ENCODE measurements at places on chromosomes 12 and 14.

DNA sequence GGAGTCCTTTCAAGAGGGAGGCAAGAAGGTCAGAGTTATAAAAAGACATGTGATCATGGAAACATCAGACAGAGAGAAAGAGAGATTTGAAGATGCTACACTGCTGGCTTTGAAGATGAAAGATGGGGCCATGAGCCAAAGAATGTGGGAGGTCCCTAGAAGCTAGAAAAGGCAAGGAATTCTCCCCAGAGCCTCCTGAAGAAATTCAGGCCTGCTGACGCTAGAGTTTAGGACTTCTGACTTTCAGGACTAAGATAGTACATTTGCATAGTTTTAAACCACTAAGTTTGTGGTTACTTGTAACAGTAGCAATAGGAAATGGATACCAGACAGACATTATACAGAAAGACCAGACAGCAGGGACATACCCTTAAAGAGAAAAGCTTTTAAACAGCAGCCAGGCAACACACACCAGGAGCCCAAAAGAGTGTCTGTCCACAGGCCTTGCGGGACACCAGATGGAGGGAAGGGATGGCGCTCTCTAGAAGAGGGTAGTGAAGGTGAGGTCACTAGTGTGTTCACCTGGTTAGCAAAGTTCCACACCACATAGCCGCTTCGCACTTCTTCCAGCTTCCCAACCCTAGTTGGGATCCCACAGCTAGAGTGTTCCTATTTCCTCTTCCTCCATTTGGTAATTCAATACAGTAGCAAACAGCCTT is 29.7 kb upstream of the CEBPE start:
- DNase-seq, result no peak

GRCh38 chr12:55955800-55956508 is 9.9 kb downstream of the PMEL start:
- no peak for DNase-seq

GRCh38 chr14:34398024-34398423 is 64.0 kb downstream of the SPTSSA start:
- no peak for DNase-seq

DNA sequence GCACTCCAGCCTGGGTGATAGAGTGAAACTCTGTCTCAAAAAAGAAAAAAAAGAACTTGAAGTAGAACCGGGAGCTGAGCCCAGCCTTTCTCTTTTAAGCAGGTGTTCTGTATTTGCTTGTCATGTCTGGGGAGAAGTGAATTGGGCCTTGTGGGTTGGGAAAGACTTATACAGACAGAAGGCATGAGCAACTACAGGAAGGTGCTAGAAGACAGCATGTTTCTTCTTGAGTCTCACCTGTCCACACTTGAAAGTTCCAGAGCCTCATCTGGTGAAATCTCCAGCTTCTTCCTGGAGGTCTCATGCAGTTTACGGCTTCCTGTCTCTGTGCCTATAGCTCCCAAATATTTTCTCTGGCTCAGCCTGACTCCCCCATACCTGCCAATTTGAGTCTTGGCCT is 2.5 kb downstream of the PGAM5 start:
- no peak for DNase-seq

DNA sequence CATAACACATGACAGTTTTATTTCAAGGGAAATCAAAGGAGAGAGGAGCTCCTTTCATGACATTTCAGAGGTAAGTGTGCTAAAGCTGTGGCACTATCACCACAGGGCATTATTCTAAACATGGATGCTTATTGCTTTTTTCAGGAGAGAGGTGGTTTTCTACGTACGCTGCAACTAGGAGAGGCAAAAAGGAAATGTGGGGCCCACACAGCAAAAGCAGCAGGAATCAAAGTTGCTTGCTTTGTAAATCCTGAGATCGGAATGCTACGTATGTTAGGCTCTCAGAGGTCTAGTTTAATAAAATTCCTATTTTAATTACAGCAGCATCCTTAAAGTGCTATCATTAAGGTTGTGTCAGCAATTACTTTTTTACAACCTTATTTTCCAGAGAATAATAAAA is 55.0 kb upstream of the GRIP1 start:
- no peak for DNase-seq

DNA sequence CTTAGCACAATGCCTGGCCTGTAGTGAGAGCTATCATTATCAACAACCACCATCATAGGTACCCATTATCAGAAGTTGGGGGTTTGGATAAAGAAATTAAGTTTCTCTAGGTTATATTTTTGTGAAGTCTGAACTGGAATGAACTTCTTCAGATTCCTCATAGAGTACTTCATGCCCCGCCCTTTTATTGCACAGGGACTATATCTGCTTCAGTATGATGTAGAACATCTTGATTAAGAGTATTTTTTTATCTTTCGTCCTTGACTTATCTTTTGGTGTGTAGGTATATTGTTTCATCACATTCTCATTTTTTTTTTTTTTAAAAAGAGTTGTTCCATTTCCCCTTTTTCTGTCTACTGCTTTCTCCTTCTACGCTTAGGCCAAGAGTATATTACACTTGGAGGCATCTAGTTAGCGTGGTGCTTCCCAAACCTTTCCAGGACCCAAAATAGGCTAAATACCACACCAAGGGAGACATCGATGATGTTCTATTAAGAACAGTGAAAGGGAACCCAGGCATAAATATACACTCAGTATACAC is 467.5 kb downstream of the ZFP36L1 start:
- no peak for DNase-seq

DNA sequence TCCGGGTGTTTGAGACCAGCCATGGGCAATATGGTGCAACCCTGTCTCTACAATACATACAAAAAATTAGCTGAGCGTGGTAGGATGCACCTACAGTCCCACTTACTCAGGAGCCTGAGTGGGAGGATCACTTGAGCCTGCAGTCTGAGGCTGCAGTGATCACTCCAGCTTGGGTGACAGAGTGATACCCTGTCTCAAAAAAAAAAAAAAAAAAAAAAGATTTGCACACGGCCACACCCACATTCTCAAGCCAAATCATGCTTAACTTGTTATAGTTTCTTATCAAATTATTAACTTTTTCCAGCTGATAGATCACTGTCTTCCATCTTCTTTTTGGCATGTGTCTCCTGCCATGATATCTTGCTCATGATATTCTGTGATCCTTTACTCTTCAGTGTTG is 6.8 kb downstream of the DRAM1 start:
- DNase-seq, result no peak

GRCh38 chr12:108683906-108684556 is 47.3 kb downstream of the CORO1C start:
- DNase-seq, result no peak

DNA sequence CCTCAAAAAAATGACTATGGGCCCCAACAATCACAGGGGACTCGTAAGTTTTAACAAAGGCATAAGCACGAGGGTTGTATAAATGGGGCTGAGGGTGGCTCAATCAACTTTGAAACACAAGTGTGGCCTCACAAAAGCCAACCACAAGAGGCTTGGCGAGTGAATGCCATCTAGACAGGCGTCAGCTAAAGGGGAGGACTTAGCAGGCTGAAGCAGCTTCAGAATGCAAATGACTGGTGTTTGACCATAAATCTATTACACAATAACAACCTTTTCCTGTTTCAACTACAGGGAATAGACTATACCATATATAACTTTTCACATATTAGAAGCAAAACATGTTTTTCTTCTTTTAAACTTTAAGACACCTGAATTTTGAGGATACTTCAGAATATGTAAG is 777.9 kb downstream of the FSCB start:
- DNase-seq, result no peak

DNA sequence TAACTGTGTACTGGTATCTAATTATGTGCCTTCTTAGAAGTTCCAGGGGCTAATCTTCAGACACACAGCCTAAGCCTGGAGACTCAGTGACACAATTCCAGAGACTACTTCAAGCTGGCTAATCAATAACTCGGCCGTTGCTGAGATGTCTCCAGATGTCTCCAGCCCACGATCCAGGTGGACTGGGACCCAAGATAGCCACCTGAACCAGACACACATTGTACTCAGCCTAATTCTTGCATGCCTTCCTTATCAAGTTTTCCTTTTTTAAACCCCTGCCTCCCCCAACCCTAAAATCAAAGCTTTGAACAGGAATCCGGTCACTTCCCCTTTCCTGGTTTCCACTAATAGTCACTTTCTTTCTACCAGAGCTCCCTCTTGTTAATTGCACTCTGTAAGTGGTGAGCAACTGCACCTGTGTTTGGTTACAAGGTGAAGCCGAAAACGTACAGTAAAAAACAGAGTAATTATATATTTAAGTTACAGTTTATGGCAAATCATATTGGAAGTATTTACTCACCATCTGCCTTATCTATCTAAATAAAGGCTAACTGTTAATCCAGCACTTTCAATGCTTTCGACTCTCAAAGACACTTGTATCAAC is 39.8 kb upstream of the PTGDR start:
- no peak for DNase-seq

- no peak for DNase-seq
These were observed 36.0 kb downstream of the CPM start for GRCh38 chr12:68896881-68897540.

DNA sequence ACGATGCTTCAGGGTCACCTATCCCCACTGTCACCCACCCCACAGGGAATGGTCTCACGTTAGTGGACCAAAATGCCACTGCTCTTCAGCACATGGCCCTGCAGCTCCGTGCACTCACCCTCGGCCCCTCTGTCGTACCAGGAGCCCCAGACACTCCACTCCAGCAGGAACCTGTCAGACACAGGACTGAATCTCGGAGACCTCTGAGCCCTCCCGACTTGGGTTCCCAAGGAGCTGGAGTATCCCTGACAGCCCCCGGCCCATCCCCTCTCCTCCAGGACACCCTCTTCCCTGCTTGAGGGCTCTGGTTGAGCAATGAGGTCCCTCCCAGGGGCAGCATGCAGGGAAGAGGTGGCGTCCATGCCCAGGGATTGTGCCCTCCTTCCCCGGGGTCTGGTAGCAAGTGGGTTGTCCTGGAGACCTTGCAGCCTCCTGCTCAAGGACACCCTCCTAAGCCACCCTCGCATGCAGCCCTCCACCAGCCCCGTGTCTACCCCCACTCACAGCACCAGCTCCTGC is 20.4 kb upstream of the LRTM2 start:
- no peak for DNase-seq

GRCh38 chr12:79347866-79348265 is 342.9 kb downstream of the PAWR start:
- no peak for DNase-seq

GRCh38 chr14:100076606-100077005 is 11.4 kb downstream of the EVL start:
- DNase-seq, result no peak

DNA sequence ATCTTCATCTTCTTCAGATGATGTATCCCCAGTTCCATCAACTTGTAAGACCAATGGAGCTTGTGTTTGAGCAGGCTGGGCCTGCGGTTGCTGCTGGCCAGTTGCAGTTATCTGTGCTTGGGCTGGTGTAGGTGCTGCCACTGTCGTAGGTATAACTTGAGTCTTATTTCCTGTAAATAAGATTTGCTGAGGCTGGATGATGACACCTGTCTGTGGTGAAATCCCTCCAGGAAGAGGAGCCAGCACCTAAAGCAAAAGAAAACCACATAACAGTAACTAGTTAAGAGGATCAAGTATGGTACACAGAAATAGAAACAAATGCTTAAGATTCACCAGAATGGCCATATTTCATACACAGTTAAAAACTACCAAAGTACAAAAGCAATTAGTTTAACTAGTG is 28.2 kb downstream of the GTF2A1 start:
- DNase-seq, result no peak

DNA sequence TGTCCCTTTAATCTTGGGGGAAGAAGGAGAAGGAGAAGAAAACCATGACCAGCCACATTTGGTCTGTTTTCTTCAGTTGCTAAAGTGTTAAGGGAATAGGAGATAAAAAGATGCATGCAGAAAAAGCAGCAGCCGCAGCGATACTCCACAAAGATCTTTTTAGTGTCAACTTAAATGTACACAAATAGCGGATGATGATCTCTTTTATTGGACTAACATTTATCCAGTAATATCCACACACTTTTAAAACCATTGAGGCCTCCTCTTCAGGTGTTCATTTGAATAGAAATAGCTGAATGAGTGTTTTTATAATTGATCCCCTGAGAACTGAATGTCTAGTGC is 83.5 kb downstream of the PAPOLA start:
- no peak for DNase-seq

- DNase-seq, result no peak
These were observed 772.5 kb upstream of the USP15 start for GRCh38 chr12:61487728-61488127.

GRCh38 chr12:122308811-122309210 is 42.5 kb upstream of the VPS33A start:
- DNase-seq, result no peak

DNA sequence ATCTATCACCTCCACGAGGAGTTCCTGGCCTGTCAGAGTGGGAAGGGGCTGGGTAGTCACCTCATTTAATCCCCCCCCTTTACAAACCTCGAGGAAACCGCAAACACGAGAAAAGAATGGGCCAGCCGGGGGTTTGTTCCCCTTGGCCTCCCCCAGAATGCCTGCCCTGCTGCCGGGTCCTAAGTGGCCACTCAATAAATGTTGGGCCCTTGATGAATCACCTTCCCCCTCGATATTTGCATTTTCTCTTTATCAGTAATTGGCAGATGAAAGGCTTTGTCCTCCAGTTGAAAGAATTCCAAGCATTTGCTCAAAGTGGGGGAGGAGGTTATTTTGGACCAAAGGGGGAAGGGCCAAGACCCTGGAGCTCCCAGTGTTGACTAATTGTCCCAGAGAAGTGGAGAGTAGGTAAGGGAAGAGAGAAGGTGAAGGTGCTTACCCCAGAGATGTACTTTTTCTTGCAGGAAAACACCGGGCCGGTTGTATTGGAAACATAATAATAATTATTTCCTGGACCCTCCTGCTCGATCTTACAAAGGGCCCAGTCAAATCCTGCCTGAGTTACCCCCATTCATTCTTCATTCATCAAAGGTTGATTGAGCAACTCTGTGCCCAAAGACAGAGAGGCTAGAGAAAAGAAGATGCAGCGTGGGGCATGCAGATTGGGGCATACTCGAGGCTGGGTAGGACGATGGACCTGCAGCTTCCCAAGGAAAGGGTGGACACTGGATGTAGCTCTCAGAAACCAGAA is 1.9 kb upstream of the KDM2B start:
- no peak for DNase-seq

- DNase-seq, result no peak
These were observed 176.7 kb upstream of the BCL2L14 start for GRCh38 chr12:11893998-11894397.

GRCh38 chr12:11837216-11837934 is 187.9 kb downstream of the ETV6 start:
- no peak for DNase-seq

GRCh38 chr12:21526721-21527345 is 737 bp downstream of the SPX start:
- DNase-seq, result peak; percentile 38

- peak; percentile 99 for DNase-seq
These were observed at the start of gene TMEM63C for GRCh38 chr14:77181603-77182437. TMEM63C (plus strand) TSS chr14:77181798; CDS start chr14:77218814, 37,016 bp downstream.

- DNase-seq, result peak; percentile 2
These were observed 49.9 kb upstream of the OR4E1 start for GRCh38 chr14:21723431-21724045.

DNA sequence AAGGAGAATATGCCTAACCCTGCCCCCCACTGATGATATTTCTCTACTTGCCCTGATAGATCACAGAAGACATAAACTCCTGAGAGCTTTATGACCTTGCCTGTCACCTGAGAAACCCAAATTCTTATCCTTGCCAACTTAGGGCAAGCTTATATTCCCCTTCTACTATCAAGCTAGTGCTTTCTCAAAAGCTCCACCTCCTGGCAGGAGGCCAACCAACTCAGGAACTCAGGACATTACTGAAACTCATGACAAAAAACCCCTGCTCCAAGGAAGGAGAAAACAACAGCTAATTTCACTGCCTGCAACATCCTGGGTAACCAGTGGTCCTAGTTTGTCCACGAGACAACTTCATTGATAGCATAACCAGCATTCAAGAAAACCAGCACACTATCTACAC is 60.9 kb upstream of the FSCB start:
- DNase-seq, result no peak

- no peak for DNase-seq
These were observed 62.5 kb downstream of the CCDC88C start for GRCh38 chr14:91354979-91355685.

Data from NCI-H1694 treated with DMSO at 0.1 percent for 48 hours (cell line).